ENCODE measurements at places on chromosomes 6 and 20.
A peak's percentile ranks its signal among the peaks of the same experiment; 100 is the strongest.

GRCh38 chr6:148166339-148166968, 176.2 kb upstream of the SASH1 start:
- DNase-seq = no peak

- DNase-seq = no peak
These were observed 166.6 kb downstream of the PDSS2 start for GRCh38 chr6:107292715-107293271.

DNA sequence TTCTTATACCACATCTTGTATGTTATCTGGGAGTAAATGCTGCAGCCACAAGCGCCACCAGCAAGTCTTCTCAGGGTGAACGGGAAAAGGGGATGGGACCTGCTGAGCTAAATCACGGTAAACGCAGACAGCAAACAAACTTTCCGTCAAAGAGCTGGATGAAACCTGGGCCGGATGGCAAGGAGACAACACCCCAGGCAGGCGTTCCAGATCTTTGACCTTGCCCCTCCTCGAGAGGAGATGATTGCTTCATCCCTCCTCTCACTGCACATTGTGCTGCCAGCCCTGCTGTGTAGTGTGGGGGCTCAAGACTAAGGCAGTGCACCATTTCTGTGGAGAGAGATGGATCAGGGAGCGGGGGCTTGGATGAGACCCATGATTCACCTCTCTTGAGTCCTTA, 9.8 kb downstream of the RAET1E start:
- DNase-seq = no peak

- no peak for DNase-seq
These were observed 362.7 kb upstream of the IMPG1 start for GRCh38 chr6:76435174-76435573.

- no peak for DNase-seq
These were observed 5.1 kb upstream of the TMEM181 start for GRCh38 chr6:158554611-158555361.

DNA sequence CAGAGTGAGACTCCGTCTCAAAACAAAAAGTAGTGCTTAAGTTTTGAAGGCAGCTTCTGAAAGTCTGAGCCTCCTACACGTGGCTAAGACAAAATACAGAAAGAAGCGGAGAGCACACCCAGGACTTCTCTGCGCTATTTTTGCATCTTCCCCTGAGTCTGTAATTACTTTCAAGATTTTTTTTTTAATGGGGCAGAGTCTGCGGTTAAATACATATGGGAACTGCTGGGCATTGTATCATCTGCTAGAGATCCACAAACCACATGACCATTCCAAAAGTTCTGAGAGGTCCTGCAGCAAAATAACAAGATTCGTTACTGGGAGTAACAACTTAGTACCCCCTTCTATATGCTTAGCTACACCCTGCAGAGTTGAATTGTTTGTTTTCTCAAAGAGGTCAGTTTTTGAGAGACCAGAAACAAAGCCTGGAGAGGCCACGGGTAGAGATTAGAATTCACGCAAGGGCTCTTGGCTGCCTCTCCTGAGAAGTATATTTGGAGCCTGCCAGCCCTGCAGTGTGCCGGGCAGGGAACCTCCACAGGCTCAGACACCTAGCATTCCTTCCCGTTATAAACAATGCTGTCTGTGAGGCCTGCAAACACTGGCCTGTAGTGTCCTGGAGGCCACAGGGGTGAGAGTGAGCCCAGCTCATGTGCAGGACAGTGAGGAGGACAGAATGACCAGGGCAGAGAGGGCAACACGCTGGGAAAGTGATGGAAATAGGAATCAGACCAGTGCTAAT, 48.2 kb upstream of the FAM50B start:
- DNase-seq = no peak

- no peak for DNase-seq
These were observed 15.9 kb upstream of the ZNF133 start for GRCh38 chr20:18272451-18272850.

DNA sequence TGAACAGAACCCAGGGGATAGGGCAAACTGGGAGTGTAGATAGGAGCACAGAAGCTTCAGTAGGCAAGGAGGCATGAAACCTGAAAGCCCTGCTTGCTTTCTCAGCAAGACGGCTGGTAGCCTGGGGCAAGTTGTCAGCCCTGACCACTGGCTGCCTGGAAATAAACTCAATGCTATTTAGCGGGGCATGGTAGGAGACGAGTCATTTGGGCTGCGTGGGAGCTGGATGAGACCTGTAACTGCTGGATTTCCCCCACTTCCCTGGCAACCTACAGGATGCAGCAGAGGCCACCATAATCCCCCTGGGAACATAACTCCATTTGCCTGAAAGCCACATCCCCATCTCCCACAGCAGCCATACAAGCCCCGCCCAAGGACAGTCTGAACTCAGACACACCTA, 332.6 kb upstream of the TBX18 start:
- DNase-seq = no peak

GRCh38 chr6:89221971-89222711, 5.0 kb upstream of the GABRR1 start:
- DNase-seq = no peak

DNA sequence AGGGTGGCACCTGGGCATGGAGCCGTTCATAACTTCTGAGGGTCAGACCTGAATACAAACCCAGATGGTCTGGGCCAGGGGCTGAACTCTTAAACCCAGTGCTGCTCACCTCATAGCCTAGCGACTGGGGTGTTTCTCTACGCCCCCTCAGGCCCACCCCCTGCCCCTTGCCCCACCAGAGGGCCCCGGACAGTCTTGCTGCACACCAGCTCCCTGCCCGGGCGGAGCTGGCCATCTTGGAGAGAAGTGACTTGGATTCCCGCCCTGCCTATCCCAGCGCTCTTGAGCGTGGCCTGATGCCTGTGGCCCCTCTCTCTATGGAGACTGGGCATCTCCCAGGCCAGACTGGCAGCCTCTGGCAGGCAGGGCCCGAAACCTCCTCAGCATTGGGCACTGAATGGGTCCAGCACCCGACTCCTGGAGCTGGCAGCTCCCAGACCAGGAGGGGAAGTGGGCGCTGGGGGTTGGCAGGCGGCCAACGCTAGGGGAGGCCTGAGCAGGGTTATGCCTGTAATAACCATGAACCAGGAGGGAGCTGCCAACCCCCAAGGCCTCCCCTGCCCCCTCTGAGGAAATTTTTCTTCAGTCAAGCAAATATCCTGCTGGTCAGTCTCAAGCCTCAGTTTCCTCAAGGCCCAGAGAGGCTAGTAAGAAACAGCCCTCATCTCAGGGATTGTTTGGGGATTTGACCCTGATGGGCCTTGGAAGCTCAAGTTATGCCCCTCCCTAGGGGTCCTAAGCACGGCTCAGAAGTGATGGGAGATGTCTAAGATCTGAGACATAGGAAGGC, 169.5 kb downstream of the VEGFA start:
- no peak for DNase-seq

GRCh38 chr6:42165016-42165415, 8.1 kb upstream of the GUCA1A start:
- no peak for DNase-seq

- DNase-seq = no peak
These were observed 91.7 kb downstream of the JARID2 start for GRCh38 chr6:15337582-15337981.

DNA sequence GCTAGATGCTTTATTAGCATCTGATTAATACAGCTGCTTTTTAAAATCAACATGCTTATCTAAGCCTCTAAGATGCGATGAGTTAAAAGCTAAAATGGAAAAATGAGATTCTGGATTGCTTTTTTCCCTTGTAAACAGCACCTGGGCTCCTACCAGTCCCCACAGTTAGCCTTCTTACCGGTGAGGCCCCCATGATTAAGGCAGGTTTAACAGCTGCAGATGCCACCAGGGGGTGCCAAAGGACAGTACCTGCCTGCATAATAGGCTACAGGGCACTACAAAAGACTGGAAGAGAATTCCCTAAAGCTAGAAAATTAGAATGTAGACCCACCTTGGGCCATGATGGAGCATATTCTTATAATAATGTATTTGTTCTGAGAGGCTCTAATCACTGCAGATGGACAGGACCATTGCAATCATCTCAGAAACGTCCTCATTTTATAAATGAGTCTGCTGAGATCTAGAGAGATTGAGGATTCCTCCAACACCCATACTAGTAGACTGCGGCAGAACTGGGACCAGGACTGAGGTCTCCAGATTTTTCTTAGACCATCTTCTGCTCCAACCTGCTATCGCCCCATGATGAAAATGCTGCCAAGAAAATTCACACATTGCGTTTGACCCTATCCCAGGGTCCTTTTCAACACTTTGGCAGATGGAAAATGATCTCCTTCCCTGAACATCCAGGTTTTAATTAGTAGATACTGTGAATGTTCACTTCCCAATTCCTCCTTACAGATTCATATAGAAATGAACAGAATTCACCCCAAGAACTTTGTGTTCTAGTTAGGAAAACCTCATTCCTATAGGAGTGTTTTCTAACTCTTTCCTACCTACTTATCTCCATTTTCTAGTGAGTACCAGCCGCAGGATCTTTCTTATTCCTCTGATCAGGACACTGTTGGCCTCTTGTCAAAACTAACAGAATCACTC, 148.8 kb downstream of the RPS12 start:
- DNase-seq = peak; percentile 1

DNA sequence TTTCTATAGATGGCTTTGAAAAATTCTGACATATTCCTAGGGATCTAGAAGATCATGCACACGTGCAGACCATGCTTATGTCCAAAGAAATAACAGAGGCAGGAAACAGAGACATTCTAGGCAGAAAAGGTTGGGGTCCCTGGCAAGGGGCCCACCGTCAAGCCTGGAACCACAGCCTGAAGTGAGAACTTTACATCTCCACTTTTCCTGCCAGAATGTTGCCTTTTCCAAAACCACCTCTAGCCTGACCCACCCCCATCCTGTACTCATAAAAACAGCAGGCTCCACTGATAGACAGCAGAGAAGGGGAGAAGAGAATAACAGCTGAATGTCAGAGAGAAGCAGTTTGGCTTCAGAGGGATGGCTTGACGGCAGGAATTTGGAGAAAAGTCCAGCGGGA, 257.3 kb upstream of the NT5E start:
- DNase-seq = no peak

- no peak for DNase-seq
These were observed 4.2 kb upstream of the NCR3 start for GRCh38 chr6:31597006-31597405.

GRCh38 chr6:4948781-4949450, 54.9 kb downstream of the RPP40 start:
- DNase-seq = no peak

- no peak for DNase-seq
These were observed 71.5 kb downstream of the CRYBG1 start for GRCh38 chr6:106431972-106432371.

DNA sequence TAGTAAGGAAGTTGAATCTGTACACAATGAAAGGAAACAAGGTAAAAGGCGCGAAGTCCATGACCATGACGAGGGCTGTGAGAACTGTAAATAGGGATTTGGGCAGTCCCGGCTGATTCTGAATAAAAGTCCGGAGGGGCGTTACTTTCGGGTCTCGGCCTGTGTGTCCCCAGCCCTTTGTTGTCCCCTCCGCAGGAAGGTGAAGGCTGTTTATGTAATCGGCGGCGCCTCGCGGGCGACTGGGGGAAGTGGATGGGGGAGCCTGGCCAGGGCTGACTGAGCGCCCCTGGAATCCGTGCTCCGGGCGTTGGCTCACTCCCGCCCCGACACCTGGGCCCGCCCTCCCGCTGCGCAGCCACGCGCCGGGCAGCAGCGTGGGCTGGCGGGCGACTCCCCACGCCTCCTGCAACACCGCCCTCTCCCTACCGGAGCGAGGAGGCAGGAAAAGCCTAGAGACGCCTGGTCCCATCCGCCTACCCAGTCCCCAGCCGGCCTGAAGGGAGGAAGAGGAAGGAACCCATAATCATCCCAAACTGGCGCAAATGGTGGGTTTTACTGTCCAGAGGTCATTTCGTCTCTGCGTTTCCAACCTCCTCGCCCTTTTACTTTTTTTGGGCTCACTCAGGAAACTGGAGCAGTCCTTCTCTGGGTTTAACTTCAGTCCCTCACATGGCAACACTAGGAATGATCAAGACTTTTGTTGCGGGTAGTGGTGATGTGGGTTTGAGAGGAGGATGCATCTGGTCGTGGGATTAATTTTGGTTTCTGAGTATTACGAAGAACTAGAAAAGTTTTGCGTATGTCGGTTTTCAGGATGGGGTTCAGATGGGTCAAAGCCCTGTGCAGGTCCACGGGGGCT, 12.1 kb downstream of the TRIM31 start:
- DNase-seq = no peak

DNA sequence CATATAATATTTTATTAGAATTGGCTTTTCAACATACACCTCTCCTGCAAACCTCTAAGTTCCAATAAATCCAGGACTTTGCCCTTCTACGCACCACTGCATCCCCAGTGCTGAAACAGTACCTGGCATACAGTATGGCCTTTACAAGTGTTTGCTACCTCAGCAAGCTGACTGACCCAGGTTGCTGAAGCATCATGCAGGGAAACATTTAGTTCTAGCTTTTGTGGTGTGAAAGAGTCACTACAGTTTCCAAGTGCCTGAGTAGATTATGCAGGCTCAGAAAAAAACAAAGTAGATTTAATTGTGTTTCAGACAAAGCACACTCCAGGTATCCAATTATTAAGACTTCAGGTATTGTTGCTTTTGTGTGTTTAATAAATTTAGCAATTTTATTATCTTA, 614.2 kb upstream of the NRSN1 start:
- no peak for DNase-seq

- no peak for DNase-seq
These were observed 497.5 kb upstream of the CITED2 start for GRCh38 chr6:139871803-139872510.

DNA sequence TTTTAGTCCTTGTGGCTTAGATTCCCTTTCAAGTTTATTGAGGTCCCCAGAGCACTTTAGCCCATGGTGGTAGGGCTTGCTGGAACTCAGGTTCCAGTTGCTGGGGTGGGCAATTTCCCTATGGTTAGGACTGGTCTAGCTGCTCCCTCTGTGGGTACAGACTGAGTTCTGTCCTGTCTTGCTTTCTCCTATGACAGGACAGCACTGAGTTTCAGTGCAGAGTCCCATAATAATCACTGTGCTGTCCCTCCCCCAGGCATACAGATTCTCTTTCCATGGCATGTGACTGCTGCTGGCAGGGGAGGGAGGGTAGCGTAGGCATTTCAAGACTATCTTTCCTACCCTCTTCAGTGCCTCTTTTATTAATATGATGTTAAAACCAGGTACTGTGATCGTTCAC, 17.1 kb upstream of the ERVFRD-1 start:
- DNase-seq = no peak

Measured in activated CD8-positive, alpha-beta memory T cell treated with anti-CD3 and anti-CD28 coated beads for 4 hours (primary cell).